ENCODE measurements at places on chromosomes 6 and 20.

- H3K36me3 ChIP-seq = peaks cover 20% of the 10 kb centered on the region
- H3K4me3 ChIP-seq = no peak overlapping the region
- DNase-seq = no peak
- no peaks in the 10 kb centered on the region for H3K27me3 ChIP-seq
These were observed 26.5 kb upstream of the ARMH2 start for GRCh38 chr6:24825130-24825630.

- no peak overlapping the region for H3K27ac ChIP-seq
- H3K36me3 ChIP-seq = no peaks in the 10 kb centered on the region
- peaks cover 55% of the 10 kb centered on the region for H3K27me3 ChIP-seq
These were observed 445 bp downstream of the RAB32 start for GRCh38 chr6:146543940-146544615.

DNA sequence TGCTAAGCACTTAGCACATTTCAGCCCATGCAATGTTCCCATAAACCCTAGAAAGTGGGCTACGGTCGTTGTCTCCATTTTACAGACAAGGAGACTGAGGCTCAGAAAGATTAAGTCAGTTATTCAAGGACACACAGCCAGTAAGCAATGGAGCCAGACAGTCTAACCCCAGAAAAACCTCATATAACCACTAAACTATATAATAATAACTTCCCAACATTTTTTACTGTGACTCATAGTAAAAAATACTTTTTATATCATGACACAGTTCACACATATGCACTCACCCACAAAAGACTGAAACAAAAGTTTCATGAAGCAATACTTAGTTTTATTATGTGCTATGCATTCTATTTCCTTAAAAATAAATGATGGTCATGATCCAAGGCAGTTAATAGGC, 66.2 kb upstream of the EYA2 start:
- H3K4me3 ChIP-seq = no peak overlapping the region
- H3K27ac ChIP-seq = no peak overlapping the region
- DNase-seq = no peak
- peaks cover 18% of the 10 kb centered on the region for H3K27me3 ChIP-seq

- DNase-seq = no peak
- H3K27ac ChIP-seq = no peak overlapping the region
- H3K36me3 ChIP-seq = peaks cover 12% of the 10 kb centered on the region
- H3K27me3 ChIP-seq = no peaks in the 10 kb centered on the region
These were observed 55.2 kb upstream of the TBC1D7 start for GRCh38 chr6:13383328-13384163.

- no peak for DNase-seq
- no peak overlapping the region for H3K4me3 ChIP-seq
- no peak overlapping the region for H3K27ac ChIP-seq
- H3K27me3 ChIP-seq = peaks cover 18% of the 10 kb centered on the region
- H3K36me3 ChIP-seq = no peaks in the 10 kb centered on the region
These were observed 62.0 kb upstream of the TOP1 start for GRCh38 chr20:40966516-40967185.

GRCh38 chr20:61014491-61014890, 237.6 kb upstream of the CDH4 start:
- no peaks in the 10 kb centered on the region for H3K36me3 ChIP-seq
- H3K27me3 ChIP-seq = peaks cover 12% of the 10 kb centered on the region
- no peaks in the 10 kb centered on the region for H3K4me1 ChIP-seq
- H3K27ac ChIP-seq = no peak overlapping the region
- DNase-seq = no peak
- no peak overlapping the region for H3K4me3 ChIP-seq

Measured in activated naive CD8-positive, alpha-beta T cell treated with anti-CD3 and anti-CD28 coated beads for 36 hours (primary cell).